ENCODE measurements at places on chromosomes 2 and 18.

DNA sequence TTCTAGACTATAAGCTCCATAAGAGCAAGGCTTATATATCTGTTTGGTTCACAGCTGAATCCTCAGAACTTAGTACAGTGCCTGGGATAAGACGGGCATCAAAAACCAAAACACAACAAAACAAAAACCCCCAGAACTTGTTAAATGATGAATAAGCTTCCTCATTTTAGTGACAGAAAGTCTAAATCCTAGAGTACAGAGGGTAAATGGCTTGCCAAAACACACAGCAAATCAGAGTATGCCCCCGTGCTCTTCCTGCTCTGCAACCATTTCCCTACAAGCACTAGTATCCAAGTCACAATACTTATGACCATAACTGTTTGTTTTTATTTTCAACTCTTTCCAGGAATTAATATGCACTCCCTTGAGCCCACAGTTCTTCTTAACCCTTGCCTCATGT is 10.1 kb downstream of the ZNF521 start:
- DNase-seq: no peak

- no peak for DNase-seq
Measured at GRCh38 chr18:37649930-37650329, 84.3 kb upstream of the CELF4 start.

DNA sequence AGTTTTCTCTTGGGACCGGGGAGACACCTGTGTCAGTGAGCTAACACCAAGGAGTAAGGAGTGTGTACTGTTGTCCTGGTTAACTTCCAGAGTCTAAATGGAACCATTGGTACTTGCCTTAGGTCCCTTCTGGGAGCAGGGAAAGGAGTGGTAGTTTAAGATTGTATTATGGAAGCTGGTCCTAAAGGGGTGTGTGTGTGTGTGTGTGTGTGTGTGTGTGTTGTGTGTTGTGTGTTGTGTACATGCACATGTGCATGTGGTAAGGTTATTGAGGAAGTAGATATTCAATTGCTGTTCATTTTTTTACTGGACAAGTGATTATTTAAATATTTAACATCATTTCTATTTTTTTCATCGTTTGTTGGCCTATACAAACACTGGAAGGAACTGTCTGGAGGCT is 1.4 kb downstream of the APLF start:
- no peak for DNase-seq

DNA sequence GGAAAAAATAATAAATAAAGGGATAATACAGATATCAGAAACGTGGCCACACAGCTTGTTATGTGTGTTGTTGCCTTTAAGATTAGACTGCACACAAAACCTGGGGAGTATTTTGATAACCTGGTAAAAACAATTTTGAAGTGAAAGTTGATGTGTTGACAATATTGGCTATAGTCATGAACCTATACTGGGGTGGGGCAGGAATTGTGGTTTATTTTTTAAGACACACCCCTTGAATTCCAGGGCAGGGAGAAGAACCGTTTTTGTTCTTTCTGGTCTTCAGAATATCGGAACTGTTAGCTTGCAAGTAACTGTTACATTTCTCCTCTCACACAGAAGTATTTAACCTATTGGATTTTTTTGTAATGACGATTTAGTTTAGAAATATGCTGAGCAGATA is 80.4 kb downstream of the LIMS1 start:
- no peak for DNase-seq

- DNase-seq: no peak
Measured at GRCh38 chr2:24315669-24316068, 44.7 kb downstream of the ITSN2 start.

DNA sequence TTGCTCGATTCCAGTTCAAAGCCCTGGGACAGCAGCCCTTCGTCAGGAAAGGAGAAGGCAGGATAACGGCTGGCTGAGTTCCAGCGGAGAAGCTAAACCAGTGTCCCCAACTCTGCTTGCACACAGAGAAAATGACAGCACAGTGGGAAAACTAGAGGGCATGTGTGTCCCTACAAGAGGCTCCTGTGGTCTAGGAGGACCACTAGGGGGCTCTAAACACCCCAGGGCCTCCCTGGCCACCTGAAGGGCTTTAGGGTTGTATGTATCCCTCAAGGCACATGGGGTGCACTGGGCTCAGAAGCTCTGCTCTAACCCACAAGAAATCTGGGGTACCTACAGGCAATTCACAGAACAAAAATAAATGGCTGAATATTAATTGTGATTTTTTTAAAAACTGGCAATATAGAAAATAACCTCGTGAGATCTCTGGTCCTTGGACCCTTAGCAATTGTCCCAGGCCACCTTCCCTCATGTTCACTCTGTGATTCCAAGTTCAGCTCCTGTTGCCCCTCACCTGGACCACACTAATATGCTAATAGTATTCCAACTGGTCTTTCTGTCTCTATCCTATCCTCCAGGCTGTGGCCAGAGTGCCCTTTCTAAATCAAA is 17.5 kb downstream of the STAT1 start:
- no peak for DNase-seq

GRCh38 chr2:232588680-232589585 is 38.4 kb downstream of the EIF4E2 start:
- no peak for DNase-seq

DNA sequence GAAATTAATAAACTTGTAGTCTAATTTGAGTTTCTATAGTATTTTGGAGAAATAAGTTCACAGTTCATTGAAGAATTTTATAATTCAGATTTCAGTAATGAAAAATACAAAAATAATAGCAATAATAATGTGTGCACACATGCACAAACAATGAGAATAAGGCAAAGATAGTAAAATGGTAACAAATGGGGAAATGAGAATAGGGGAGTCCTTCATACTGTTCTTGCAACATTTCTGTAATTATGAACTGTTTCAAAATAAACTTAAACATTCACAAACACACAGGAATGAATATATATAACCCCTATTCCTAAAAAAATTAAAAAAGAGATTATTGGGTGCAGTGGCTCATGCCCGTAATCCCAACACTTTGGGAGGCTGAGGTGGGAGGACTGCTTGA is 63.9 kb downstream of the SPRED2 start:
- DNase-seq: no peak

DNA sequence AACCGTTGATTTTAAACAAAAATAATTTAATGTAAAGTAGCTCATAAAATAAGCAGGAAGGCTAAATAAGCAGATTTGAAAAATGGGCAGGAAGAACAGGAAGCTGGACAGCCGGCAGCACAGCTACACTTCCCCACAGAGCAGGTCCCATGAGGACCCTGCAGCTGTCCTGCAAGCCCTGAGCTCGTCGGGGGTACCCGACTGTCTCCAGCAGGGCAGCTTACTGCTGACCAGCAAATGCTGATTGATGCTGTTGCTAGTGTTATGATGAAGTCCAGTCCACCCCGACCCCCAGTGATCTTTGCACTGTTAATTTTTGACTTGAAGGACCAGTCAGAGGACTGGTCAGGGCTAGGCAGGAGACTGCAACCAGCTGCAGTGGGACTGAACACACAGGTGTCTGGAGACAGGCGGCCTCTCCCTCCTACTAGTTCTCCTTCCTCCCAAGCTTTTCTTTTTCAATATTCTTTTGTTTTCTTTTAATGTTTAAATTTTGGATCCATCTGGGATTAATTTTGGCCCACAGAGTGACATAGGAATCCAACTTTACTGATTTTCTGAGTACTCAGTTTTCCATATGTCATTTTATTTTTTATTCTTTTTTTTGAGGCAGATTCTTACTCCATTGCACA is 27.7 kb downstream of the POLE4 start:
- no peak for DNase-seq

GRCh38 chr2:230666885-230667712 is 45.5 kb upstream of the CAB39 start:
- no peak for DNase-seq

DNA sequence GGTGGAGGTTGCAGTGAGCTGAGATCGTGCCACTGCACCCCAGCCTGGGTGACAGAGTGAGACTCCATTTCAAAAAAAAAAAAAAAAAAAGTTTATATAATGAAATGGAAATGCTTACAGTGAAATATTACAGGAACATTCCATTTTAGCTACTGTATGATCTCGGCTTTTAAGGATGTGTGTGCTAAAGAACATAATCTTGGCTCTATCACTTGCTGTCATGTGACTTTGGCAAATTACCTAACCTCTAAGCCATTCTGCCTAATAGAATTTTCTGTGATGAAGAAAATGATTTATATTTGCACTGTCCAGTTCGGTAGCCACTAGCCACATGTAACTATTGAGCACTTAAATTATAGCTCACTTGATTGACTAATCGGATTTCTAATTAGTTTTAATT is 36.3 kb downstream of the SMAD4 start:
- no peak for DNase-seq

GRCh38 chr2:223852281-223852795 is 15.0 kb upstream of the AP1S3 start:
- DNase-seq: no peak

- DNase-seq: no peak
Measured at GRCh38 chr2:233288663-233289062, 19.0 kb upstream of the SAG start.

- DNase-seq: no peak
Measured at GRCh38 chr2:193267496-193268002, 1072.8 kb upstream of the TMEFF2 start.

- DNase-seq: no peak
Measured at GRCh38 chr2:128809259-128809636, 490.6 kb upstream of the HS6ST1 start.

- no peak for DNase-seq
Measured at GRCh38 chr2:73823916-73824523, 4.7 kb upstream of the STAMBP start.

DNA sequence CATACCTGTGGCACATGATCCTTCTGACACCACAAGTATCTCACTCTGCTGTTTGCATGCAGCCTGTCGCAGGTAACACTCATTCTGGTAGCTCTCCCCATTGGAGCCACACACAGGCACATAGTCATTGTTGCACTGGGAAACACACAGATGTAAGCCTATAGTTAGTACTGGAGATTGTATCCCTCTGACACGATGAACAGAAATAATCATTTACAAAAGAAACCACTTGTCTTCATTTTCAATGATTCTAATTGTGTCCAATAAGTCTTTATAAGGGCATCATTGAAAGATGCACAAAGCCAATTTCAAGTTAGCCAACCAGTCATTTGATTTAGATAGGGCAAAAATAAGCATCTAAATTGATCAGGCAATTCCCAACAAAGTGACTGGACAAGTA is 10.4 kb downstream of the TMEFF2 start:
- DNase-seq: no peak

All from osteocyte (in vitro differentiated cells).